Activated CD8-positive, alpha-beta memory T cell treated with anti-CD3 and anti-CD28 coated beads, Interleukin-2, amount 10 ng/mL, durations not matched to agents 7 days and 5 days (primary cell): ENCODE measurements at places on chromosomes 7 and 10. TPM values are rescaled to one million over a fixed set of nuclear protein-coding genes. Genes with fewer than 3 reads are reported as not detected.

CLCN1 gene
- 0.09 TPM for total RNA-seq

CH25H gene
- not detected for total RNA-seq

GRCh38 chr10:79306644-79307220 is 40.5 kb upstream of the PPIF start:
- H3K4me3 ChIP-seq: no peak overlapping the region
- H3K27ac ChIP-seq: no peak overlapping the region
- no peaks in the 10 kb centered on the region for H3K27me3 ChIP-seq

- peaks cover 3% of the 10 kb centered on the region for H3K36me3 ChIP-seq
- peaks cover 4% of the 10 kb centered on the region for H3K4me1 ChIP-seq
- no peak for DNase-seq
- H3K27ac ChIP-seq: no peak overlapping the region
These were observed 1.0 kb downstream of the TWIST1 start for GRCh38 chr7:19116121-19117090.

DNA sequence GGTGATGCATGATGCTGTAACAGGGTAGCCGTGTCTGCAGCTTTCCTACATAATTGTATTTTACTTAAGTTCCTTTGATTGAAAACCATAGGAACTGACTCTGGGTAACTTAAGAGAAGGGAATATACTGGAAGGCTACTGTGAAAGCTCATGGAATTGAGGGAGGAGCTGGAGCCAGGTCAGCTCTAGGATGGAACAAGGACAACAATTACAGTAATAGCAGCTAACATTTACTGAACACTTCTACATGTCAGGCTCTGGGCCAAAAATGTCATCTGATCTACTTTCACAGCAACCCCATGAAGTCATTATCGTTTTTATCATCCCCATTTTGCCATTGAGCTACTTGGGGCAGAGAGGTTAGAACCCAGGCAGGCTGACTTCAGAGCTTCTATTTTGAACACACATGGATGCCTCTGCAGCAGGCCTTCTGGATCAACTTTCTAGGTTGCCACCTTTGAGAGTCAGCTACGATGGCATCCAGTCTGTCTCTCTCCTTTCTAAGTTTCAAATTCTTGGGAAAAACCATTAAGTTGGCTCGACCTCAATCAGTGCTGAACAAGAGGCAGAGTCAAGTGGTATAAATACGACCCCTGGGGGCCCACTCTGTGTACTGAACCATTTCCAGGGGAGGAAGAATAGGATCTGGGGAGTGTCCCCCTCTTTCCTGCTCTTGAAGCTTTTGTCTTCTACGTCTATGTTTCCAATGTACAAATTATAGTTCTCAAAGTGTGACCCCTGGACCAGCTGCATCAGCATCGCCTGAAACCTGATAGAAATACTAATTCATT is 272.3 kb upstream of the PLPP4 start:
- no peaks in the 10 kb centered on the region for H3K27me3 ChIP-seq
- DNase-seq: no peak
- no peaks in the 10 kb centered on the region for H3K4me1 ChIP-seq
- no peaks in the 10 kb centered on the region for H3K36me3 ChIP-seq

LRRD1 gene
- not detected for total RNA-seq

PSPH gene
- 22.2 TPM for total RNA-seq

GRCh38 chr10:79983286-79983909 is 34.5 kb upstream of the SFTPD start:
- H3K27me3 ChIP-seq: peaks cover 69% of the 10 kb centered on the region
- peaks cover 34% of the 10 kb centered on the region for H3K4me1 ChIP-seq
- DNase-seq: no peak
- no peak overlapping the region for H3K27ac ChIP-seq
- H3K4me3 ChIP-seq: no peak overlapping the region

- no peak for DNase-seq
- H3K36me3 ChIP-seq: no peaks in the 10 kb centered on the region
- no peak overlapping the region for H3K4me3 ChIP-seq
- H3K27ac ChIP-seq: no peak overlapping the region
These were observed 128.9 kb downstream of the PLXDC2 start for GRCh38 chr10:19944911-19945663.

ANKRD22 gene
- total RNA-seq: 0.37 TPM

PRTFDC1 gene
- total RNA-seq: 2.9 TPM

DNA sequence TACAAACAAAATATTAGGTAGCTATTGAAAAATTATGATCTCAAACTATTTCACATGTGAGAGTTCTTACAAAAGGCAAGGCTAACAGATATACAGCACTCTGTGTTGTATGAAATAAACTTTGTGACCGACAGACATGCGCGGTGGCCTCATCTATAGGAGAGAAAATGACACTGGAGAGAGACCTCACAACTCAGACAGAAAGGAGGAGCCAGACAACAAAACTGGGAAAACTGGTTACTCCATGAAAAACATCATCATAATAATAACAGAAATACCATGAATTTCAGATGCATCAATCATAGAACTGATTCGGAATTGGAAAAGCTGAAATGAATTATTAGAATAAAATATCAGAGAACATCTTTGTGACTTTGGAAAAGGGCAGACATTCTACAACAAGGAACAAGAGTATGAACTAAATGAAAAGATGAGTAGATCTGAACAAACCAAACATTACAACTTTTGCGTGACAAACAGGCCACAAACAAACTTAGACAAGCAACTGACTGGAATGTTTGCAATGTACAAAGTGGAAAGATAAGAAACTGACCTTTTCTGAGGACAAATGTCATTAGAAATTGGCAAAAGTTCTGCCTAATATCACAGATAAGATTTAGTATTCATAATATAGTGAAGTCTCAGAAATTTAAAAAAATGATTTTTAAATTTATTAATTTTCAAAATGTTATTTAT is 69.3 kb downstream of the TNS3 start:
- H3K4me3 ChIP-seq: no peak overlapping the region
- DNase-seq: no peak
- no peaks in the 10 kb centered on the region for H3K36me3 ChIP-seq
- H3K27me3 ChIP-seq: no peaks in the 10 kb centered on the region
- no peak overlapping the region for H3K27ac ChIP-seq

DNA sequence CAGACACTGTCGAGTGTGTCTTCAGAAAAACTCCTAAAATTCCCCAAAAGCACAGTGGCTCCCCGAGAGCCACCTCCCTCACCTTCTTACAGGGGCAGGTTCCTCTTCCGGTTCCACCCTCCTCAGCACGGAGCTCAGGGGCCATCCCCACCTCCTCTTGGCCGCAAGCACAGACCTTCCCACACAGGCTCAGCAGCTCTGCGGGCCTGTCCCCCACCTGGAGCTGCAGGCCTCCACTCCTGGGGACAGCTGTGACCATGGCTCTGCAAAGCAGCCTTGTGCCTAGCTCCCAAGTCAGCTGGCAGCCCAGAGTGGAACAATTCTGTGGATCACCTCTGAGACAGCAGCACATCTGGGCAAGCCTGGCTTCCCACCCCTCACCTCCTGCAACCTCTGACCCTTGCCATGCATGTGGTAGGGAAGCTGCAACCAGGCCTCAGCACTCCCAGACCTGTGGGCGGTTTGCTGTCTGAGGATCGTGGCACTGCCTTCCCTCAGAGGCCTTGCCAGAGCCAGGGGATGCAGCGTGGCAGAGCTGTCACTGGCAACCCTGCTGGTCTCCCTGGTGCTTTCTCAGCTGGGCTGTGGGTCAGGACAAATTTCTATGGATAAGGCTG is 79.7 kb downstream of the ALOX5 start:
- DNase-seq: no peak
- no peaks in the 10 kb centered on the region for H3K27me3 ChIP-seq
- H3K4me3 ChIP-seq: no peak overlapping the region
- no peak overlapping the region for H3K27ac ChIP-seq
- H3K4me1 ChIP-seq: peaks cover 39% of the 10 kb centered on the region
- peaks cover 19% of the 10 kb centered on the region for H3K36me3 ChIP-seq

- peak; percentile 61 for DNase-seq
- peaks cover 8% of the 10 kb centered on the region for H3K4me1 ChIP-seq
- peak within 1 kb of the TSS; percentile 81 for H3K4me3 ChIP-seq
- peaks cover 77% of the 10 kb centered on the region for H3K27me3 ChIP-seq
- peak within 1 kb of the TSS; percentile 32 for H3K27ac ChIP-seq
- peaks cover 2% of the 10 kb centered on the region for H3K36me3 ChIP-seq
These were observed at the start of gene HTR7 for GRCh38 chr10:90857635-90858460. HTR7 (minus strand) TSS chr10:90858039; CDS start chr10:90857671, 368 bp downstream.

- no peaks in the 10 kb centered on the region for H3K36me3 ChIP-seq
- no peak for DNase-seq
- H3K4me3 ChIP-seq: no peak overlapping the region
- peaks cover 3% of the 10 kb centered on the region for H3K27me3 ChIP-seq
These were observed 22.8 kb upstream of the ANKRD2 start for GRCh38 chr10:97549587-97550322.

GARIN1A gene
- 0.47 TPM for total RNA-seq

- no peak overlapping the region for H3K27ac ChIP-seq
- H3K27me3 ChIP-seq: peaks cover 7% of the 10 kb centered on the region
- H3K4me3 ChIP-seq: no peak overlapping the region
- no peaks in the 10 kb centered on the region for H3K36me3 ChIP-seq
- H3K4me1 ChIP-seq: peaks cover 15% of the 10 kb centered on the region
- no peak for DNase-seq
These were observed 77.0 kb upstream of the NMT2 start for GRCh38 chr10:15245530-15245929.

DNA sequence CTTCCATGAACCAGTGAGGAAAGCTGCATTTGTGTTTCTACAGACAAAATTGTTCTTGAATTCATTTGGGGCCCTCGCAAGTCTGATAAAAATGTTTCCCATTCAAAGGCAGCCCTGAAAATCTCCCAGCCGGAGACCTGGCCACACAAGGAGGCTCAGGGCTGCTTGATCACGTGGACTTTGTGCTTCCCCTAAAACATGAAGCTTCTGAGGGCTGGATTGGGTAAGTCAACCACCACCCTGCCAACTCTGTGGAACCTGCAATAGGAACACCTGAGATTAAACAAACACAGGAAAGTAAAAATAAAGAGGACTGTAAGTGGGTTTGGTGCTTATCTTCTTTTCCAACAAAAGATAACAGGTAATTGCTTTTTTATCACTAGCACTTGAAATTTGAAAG is 133.8 kb downstream of the C10orf90 start:
- H3K36me3 ChIP-seq: no peaks in the 10 kb centered on the region
- H3K27ac ChIP-seq: no peak overlapping the region
- H3K27me3 ChIP-seq: no peaks in the 10 kb centered on the region
- H3K4me1 ChIP-seq: no peaks in the 10 kb centered on the region
- no peak for DNase-seq

ACSL5 gene
- 64.4 TPM for total RNA-seq

- H3K27ac ChIP-seq: no peak overlapping the region
- H3K27me3 ChIP-seq: peaks cover 56% of the 10 kb centered on the region
- H3K4me1 ChIP-seq: peaks cover 24% of the 10 kb centered on the region
- no peaks in the 10 kb centered on the region for H3K36me3 ChIP-seq
- H3K4me3 ChIP-seq: no peak overlapping the region
- no peak for DNase-seq
These were observed 42.4 kb downstream of the PROSER2 start for GRCh38 chr10:11865561-11865960.

DNA sequence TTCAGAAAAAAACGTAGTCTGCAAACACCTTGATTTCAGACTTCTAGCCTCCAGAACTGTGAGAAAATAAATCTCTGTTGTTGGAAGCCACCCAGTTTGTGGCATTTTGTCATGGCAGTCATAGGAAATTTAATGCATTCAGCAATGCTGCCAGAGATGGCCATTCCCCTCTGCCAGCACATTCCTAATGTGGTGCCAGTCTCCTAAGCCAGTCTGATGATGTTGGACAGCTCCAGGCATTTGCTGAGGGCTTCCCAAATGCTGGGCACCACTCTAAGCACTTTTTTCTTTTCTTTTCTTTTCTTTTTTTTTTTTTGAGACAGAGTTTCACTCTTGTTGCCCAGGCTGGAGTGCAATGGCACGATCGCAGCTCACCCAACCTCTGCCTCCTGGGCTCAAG is 666.7 kb upstream of the C7orf33 start:
- H3K27ac ChIP-seq: no peak overlapping the region
- no peaks in the 10 kb centered on the region for H3K27me3 ChIP-seq
- H3K4me3 ChIP-seq: no peak overlapping the region
- H3K4me1 ChIP-seq: no peaks in the 10 kb centered on the region
- no peaks in the 10 kb centered on the region for H3K36me3 ChIP-seq

- H3K27me3 ChIP-seq: peaks cover 38% of the 10 kb centered on the region
- H3K4me1 ChIP-seq: no peaks in the 10 kb centered on the region
- H3K27ac ChIP-seq: no peak overlapping the region
- no peak for DNase-seq
These were observed 41.8 kb upstream of the MKI67 start for GRCh38 chr10:128167926-128168520.

BAMBI gene
- 0.41 TPM for total RNA-seq

- H3K4me1 ChIP-seq: peaks cover 14% of the 10 kb centered on the region
- H3K27ac ChIP-seq: peak overlapping the region; percentile 76
- no peaks in the 10 kb centered on the region for H3K27me3 ChIP-seq
- H3K4me3 ChIP-seq: no peak overlapping the region
- peak; percentile 87 for DNase-seq
- H3K36me3 ChIP-seq: peaks cover 19% of the 10 kb centered on the region
These were observed 17.5 kb downstream of the ACTA2 start for GRCh38 chr10:88934900-88935672.

CCDC71L gene
- total RNA-seq: 24.8 TPM

- peak; percentile 83 for DNase-seq
- peaks cover 50% of the 10 kb centered on the region for H3K4me1 ChIP-seq
- no peaks in the 10 kb centered on the region for H3K36me3 ChIP-seq
- H3K27me3 ChIP-seq: no peaks in the 10 kb centered on the region
- peak overlapping the region; percentile 87 for H3K27ac ChIP-seq
- H3K4me3 ChIP-seq: peak overlapping the region; percentile 59
These were observed 5.6 kb downstream of the CCSER2 start for GRCh38 chr10:84333864-84334451.

DNA sequence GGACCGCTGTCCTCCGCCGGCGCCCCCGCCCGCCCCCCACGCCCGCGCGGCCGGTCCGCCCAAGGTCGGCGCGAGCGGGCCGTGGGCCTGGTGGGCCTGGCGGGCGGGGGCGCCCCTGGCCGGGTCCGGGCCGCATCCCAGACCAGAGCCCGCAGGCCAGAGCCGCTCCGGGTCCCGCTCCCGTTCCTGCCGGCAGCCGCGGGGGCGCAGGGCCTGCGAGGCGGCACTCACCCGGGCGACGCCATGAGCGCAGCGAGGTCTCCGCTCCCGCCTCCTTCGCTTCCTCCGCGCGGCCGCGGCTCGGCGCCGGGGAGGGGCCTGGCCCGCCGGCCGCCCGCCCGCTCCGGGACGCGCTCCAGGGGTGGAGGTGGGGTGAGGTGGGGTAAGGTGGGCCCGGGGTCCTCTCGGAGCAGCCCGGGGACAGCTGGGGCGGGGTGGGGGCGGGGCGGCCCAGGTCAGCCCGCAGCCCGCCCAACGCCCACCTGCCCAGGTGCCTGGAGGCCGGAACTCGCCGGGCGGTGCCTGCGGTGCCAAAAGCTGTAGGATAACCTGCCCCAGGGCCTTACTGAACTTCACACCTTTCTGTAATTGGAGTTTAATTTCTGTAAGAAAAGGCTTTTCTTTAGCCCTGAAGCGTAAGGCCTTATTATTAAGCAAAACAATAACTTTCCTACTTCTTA is at the start of gene URGCP:
Gene URGCP (minus strand): TSS at position 266 of the 680 bp plus-strand sequence. CDS start 21 bp downstream, at position 245.
- H3K27me3 ChIP-seq: no peaks in the 10 kb centered on the region
- peak within 1 kb of the TSS; percentile 91 for H3K27ac ChIP-seq
- H3K4me1 ChIP-seq: peaks cover 23% of the 10 kb centered on the region
- peaks cover 10% of the 10 kb centered on the region for H3K36me3 ChIP-seq
- H3K4me3 ChIP-seq: peak within 1 kb of the TSS; percentile 87
- peak; percentile 59 for DNase-seq

GRCh38 chr10:63478564-63478963 is 12.8 kb upstream of the JMJD1C start:
- peaks cover 8% of the 10 kb centered on the region for H3K4me1 ChIP-seq
- H3K36me3 ChIP-seq: peaks cover 4% of the 10 kb centered on the region
- H3K4me3 ChIP-seq: no peak overlapping the region
- no peak for DNase-seq
